ENCODE measurements at places on chromosomes 3 and 15. TPM values are rescaled to one million over a fixed set of nuclear protein-coding genes. Genes with fewer than 3 reads are reported as not detected.
A peak's percentile ranks its signal among the peaks of the same experiment; 100 is the strongest.

Gene CYP8B1
- 0.09 TPM for total RNA-seq

Gene LNP1
- total RNA-seq, result 5.8 TPM

- peak; percentile 32 for DNase-seq
- H3K27me3 ChIP-seq, result no peaks in the 10 kb centered on the region
- H3K27ac ChIP-seq, result peak overlapping the region; percentile 72
- peaks cover 5% of the 10 kb centered on the region for H3K4me1 ChIP-seq
Observed at GRCh38 chr3:108091498-108092250, 843 bp upstream of the CD47 start.

DNA sequence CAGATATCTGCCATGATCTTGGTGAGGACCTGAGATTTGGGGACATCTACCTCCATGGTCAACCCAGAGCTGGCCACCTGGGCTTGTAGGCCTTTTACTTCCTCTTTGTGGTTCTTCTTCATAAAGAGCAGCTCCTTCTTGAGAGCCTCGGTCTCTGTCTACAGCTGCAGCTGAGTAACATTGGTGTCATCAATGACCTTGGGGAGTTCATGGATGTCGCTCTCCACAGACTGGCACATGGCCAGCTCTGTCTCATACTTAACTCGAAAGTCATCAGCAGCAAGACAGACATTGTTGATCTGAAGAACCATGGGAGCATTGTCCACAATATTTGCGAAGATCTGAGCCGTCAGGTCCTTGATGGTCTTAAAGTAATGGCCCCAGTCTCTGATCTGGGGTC, 15.7 kb upstream of the RASA2 start:
- no peaks in the 10 kb centered on the region for H3K27me3 ChIP-seq
- no peaks in the 10 kb centered on the region for H3K36me3 ChIP-seq
- H3K27ac ChIP-seq, result no peak overlapping the region
- DNase-seq, result no peak
- H3K4me3 ChIP-seq, result no peak overlapping the region

GRCh38 chr3:49703956-49704355, 14.6 kb downstream of the RNF123 start:
- no peaks in the 10 kb centered on the region for H3K27me3 ChIP-seq

DNA sequence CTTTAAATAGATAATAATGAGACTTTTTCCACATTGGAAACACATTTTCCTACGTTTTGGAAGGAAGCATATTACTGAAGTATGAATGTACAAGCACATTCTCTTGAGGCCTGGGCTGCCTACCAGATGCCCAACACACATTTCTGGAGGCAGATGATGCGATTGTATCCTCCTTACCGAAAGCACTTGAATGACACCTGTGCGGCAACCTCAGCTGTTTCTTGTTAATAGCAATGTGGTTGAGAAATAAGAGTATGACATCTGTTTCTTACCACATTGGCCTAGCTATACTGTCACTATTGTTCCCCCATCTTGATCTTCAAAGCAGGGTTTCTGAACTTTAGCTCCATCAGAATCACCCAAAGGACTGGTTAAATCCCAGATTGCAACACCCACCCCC, 84.8 kb downstream of the ARPP21 start:
- H3K27ac ChIP-seq, result no peak overlapping the region
- no peak for DNase-seq
- no peaks in the 10 kb centered on the region for H3K36me3 ChIP-seq

Data from lung (tissue), 17 donors.